ENCODE measurements at places on chromosomes 12 and 14.

GRCh38 chr14:35367056-35367372, 37.5 kb downstream of the NFKBIA start:
- H3K36me3 ChIP-seq: no peaks in the 10 kb centered on the region
- no peaks in the 10 kb centered on the region for H3K27me3 ChIP-seq
- H3K4me1 ChIP-seq: peaks cover 62% of the 10 kb centered on the region
- no peak for DNase-seq
- peak overlapping the region; percentile 35 for H3K4me3 ChIP-seq

GRCh38 chr14:74015176-74015575, 3.9 kb downstream of the ENTPD5 start:
- no peaks in the 10 kb centered on the region for H3K27me3 ChIP-seq
- no peak overlapping the region for H3K27ac ChIP-seq
- H3K36me3 ChIP-seq: peaks cover 9% of the 10 kb centered on the region
- no peak for DNase-seq

DNA sequence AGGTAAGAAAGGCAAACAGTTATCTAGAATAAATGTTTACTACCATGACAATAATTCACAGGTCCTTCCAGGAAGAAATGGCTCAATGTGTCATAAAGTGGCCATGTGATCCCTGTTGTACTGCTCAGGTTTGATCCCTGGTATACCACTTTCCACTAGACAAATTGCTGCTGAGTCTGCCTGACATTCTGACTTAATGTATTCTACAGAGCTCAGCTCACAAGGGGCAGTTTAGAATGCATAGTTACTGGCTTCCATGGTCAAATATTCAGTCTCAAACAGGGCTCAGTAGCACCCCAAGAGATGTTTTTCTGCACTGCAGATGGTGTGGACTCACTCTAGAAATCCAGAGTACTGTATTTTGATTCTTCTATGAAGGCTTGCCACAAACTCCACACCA, 21.8 kb downstream of the TSHR start:
- peaks cover 6% of the 10 kb centered on the region for H3K4me1 ChIP-seq
- H3K36me3 ChIP-seq: no peaks in the 10 kb centered on the region
- H3K27me3 ChIP-seq: peaks cover 9% of the 10 kb centered on the region
- DNase-seq: no peak
- H3K4me3 ChIP-seq: no peak overlapping the region

DNA sequence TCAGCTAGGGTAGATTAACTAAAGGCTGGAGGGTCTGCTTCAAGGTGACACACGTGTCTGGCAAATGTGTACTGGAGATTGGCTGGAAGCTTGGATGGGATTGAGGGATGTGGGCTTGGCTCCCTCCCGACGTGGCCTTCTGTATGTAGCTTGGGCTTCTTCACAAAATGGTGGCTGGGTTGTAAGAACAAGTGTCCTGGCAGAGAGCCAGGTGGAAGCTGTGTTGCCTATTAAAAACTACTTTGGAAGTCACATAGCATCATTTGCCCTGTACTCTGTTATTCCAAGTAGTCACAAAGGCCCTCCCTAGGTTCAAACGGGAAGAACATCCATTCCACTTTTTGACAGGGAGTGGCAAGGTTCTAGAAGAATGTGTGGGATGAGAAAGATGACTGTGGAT, 174.1 kb upstream of the PRICKLE1 start:
- no peaks in the 10 kb centered on the region for H3K27me3 ChIP-seq
- no peaks in the 10 kb centered on the region for H3K36me3 ChIP-seq
- no peaks in the 10 kb centered on the region for H3K4me1 ChIP-seq
- H3K27ac ChIP-seq: no peak overlapping the region
- H3K4me3 ChIP-seq: no peak overlapping the region

DNA sequence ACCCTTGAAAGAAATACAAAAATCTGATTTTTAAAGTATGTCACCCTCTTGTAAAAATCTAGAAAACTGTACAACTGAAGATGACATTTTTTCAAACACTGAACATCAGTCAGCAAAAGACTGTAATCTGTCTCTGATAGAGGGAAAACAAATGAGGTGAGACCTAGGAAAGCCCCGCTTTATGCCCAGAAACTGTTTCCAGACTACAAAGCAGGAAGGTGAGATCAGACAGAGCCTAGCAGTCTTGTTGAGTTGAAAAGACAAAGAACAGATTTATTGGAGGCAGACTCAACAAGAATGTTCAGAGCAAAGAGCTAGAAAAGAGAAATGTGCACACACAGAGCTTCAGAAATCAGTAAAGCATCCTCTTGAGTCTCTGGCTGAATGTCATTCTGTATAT, 873.6 kb downstream of the LRFN5 start:
- H3K36me3 ChIP-seq: no peaks in the 10 kb centered on the region
- H3K4me1 ChIP-seq: no peaks in the 10 kb centered on the region
- no peak overlapping the region for H3K27ac ChIP-seq
- no peak for DNase-seq
- no peak overlapping the region for H3K4me3 ChIP-seq

- H3K4me3 ChIP-seq: no peak overlapping the region
- peaks cover 6% of the 10 kb centered on the region for H3K4me1 ChIP-seq
- no peak for DNase-seq
- no peaks in the 10 kb centered on the region for H3K36me3 ChIP-seq
- H3K27ac ChIP-seq: no peak overlapping the region
These were observed 7.1 kb upstream of the CCDC175 start for GRCh38 chr14:59583755-59584154.

DNA sequence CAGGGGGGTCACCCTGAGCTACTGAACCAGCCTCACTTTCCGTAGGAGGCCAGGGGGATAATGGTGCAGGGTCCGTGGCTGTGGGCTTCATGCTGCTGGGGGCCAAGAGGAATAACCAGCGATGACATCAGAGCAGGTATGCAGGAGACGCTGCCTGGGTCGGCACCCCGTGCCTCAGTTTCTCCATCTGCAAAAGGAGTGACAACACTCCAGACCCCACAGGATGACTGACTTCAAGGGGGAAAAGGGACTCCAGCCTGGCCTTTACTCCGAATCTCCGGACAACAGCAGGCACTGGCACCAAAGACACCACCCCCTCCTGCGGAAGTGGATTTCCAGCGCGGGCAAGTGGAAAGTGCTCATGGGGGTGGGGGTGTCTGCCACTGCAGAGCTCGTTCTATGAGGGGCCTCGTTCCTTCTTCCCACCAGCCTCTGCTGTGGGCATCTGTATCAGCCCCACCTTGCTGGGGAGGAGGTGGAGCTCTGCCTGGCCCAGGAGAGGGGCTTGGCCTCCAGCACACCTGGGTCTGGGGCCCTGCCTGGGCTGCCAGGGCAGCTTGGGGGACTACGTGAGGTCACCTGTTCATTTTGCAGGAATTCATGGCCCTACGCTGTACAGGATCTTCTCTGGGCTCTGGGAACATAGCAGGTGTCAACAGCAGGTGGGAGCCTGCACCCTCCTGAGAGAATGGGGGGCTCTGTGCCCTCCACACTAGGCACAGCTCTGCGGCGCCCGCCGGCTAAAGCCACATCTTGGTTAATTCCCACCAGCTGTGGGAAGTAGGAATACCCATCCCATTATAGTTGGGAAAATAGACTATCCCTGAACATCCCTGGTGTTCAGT, 216.6 kb upstream of the C14orf180 start:
- H3K4me1 ChIP-seq: no peaks in the 10 kb centered on the region
- DNase-seq: no peak
- H3K27ac ChIP-seq: no peak overlapping the region
- H3K36me3 ChIP-seq: no peaks in the 10 kb centered on the region

GRCh38 chr14:52263190-52263589, 4.3 kb upstream of the PTGDR start:
- H3K4me3 ChIP-seq: no peak overlapping the region
- no peak for DNase-seq
- no peaks in the 10 kb centered on the region for H3K36me3 ChIP-seq
- H3K27ac ChIP-seq: no peak overlapping the region
- H3K4me1 ChIP-seq: peaks cover 46% of the 10 kb centered on the region
- H3K27me3 ChIP-seq: peaks cover 14% of the 10 kb centered on the region

GRCh38 chr12:13154027-13154538, 42.4 kb upstream of the EMP1 start:
- no peaks in the 10 kb centered on the region for H3K27me3 ChIP-seq
- no peak overlapping the region for H3K4me3 ChIP-seq
- no peak for DNase-seq
- peaks cover 17% of the 10 kb centered on the region for H3K4me1 ChIP-seq
- no peak overlapping the region for H3K27ac ChIP-seq
- no peaks in the 10 kb centered on the region for H3K36me3 ChIP-seq

GRCh38 chr14:52467515-52468266, 84.6 kb downstream of the TXNDC16 start:
- no peaks in the 10 kb centered on the region for H3K27me3 ChIP-seq
- H3K36me3 ChIP-seq: peaks cover 9% of the 10 kb centered on the region
- DNase-seq: no peak
- peaks cover 11% of the 10 kb centered on the region for H3K4me1 ChIP-seq
- H3K4me3 ChIP-seq: no peak overlapping the region

- H3K27ac ChIP-seq: no peak overlapping the region
- no peaks in the 10 kb centered on the region for H3K4me1 ChIP-seq
- H3K4me3 ChIP-seq: no peak overlapping the region
- no peak for DNase-seq
- H3K27me3 ChIP-seq: peaks cover 4% of the 10 kb centered on the region
These were observed 49.8 kb downstream of the TRPV4 start for GRCh38 chr12:109783135-109783964.

DNA sequence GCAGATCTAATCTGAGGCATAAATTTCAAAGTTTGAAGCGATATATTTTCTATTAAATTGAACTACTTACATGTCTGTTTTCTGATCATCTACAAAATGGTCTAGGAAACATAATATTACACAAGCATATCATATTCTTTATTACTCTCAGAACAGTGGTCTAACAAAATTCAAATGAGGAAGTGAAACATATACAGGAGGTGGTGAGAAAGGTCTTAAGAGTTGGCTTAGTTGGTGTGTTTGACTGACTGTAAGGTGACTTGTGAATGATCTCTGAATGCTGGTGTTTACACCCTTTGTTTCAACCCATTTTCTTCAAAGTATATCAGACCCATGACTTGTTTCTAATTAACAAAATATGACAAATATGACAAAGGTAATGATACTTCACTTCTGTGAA, 1156.8 kb downstream of the SLC16A7 start:
- no peak for DNase-seq
- H3K36me3 ChIP-seq: no peaks in the 10 kb centered on the region
- no peaks in the 10 kb centered on the region for H3K27me3 ChIP-seq
- H3K4me1 ChIP-seq: no peaks in the 10 kb centered on the region
- no peak overlapping the region for H3K4me3 ChIP-seq
- H3K27ac ChIP-seq: no peak overlapping the region

DNA sequence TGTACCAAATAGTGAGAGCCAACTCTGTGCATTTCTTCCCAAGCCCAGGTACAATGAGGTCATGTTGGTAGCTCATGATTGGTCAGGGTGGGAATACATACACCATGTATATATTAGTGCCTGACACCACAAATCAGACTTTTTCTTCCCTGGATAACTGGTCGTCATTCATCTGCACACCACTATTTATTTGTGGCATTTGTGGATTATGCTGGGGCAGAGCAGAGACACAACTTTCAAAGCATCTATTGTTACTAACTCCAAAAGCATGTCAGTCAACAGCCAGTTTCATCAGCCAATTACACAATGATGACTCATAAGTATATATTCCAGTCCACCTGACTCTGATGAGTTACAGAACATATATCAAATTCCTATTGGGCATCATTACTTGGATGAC, 181.7 kb downstream of the ADAMTS20 start:
- H3K4me1 ChIP-seq: no peaks in the 10 kb centered on the region
- H3K27ac ChIP-seq: no peak overlapping the region
- H3K4me3 ChIP-seq: no peak overlapping the region
- no peak for DNase-seq
- H3K36me3 ChIP-seq: no peaks in the 10 kb centered on the region
- H3K27me3 ChIP-seq: no peaks in the 10 kb centered on the region
